ENCODE measurements at places on chromosomes 1 and 21. TPM values are rescaled to one million over a fixed set of nuclear protein-coding genes. Genes with fewer than 3 reads are reported as not detected.
A peak's percentile ranks its signal among the peaks of the same experiment; 100 is the strongest.

DNA sequence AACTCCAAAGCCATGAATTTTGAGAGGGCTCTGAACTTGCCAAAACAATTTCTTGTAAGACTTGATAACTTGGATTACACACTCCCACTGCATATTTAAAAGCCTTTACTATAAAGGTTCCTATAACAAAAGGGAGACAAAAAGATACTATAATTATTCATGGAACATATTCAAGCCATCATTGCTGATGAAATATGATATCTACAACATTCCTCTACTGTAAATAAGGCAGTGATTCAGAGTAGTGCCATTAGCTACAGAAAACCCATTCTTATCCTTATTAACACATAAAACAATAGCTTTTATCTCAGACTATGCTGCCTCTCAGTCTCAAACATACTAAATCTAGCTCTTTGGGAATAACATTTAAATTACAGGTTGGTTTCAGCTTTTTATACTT lies 675.5 kb upstream of the CXADR start:
- no peak overlapping the region for H3K4me3 ChIP-seq
- no peak for DNase-seq
- H3K4me1 ChIP-seq = no peaks in the 10 kb centered on the region

GRCh38 chr1:198641966-198642668 lies 3.3 kb downstream of the PTPRC start:
- H3K36me3 ChIP-seq = peaks cover 47% of the 10 kb centered on the region
- H3K4me3 ChIP-seq = peak overlapping the region; percentile 98
- H3K27ac ChIP-seq = peak overlapping the region; percentile 98

- H3K36me3 ChIP-seq = no peaks in the 10 kb centered on the region
- H3K27ac ChIP-seq = no peak overlapping the region
- H3K27me3 ChIP-seq = peaks cover 46% of the 10 kb centered on the region
- H3K4me1 ChIP-seq = peaks cover 7% of the 10 kb centered on the region
These were observed 3.0 kb upstream of the FBLIM1 start for GRCh38 chr1:15755646-15756040.

DNA sequence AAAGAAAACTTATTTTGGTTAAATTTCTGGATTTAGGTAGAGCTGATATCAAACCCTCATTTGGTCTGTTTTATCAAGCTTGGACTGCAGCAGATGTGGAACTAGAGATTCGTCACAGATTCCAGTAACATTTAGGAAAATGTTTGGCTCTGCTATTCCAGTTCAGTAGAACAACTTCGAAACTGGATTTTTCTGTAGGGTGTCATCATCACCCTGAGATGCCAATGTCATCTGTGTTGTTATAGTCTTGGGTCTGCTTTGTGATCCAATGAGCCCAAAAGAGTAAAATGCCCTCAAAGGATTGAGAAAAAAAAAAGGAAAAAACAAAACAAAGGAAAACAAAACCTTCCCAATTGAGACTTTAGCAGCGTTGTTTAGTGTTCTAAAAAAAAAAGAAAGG lies 55.4 kb downstream of the LAMC2 start:
- no peak for DNase-seq
- H3K4me3 ChIP-seq = no peak overlapping the region
- H3K36me3 ChIP-seq = no peaks in the 10 kb centered on the region
- H3K27me3 ChIP-seq = peaks cover 5% of the 10 kb centered on the region

Gene ST7L
- 16.5 TPM for total RNA-seq

Gene PPIAL4G
- total RNA-seq = 1.6 TPM

DNA sequence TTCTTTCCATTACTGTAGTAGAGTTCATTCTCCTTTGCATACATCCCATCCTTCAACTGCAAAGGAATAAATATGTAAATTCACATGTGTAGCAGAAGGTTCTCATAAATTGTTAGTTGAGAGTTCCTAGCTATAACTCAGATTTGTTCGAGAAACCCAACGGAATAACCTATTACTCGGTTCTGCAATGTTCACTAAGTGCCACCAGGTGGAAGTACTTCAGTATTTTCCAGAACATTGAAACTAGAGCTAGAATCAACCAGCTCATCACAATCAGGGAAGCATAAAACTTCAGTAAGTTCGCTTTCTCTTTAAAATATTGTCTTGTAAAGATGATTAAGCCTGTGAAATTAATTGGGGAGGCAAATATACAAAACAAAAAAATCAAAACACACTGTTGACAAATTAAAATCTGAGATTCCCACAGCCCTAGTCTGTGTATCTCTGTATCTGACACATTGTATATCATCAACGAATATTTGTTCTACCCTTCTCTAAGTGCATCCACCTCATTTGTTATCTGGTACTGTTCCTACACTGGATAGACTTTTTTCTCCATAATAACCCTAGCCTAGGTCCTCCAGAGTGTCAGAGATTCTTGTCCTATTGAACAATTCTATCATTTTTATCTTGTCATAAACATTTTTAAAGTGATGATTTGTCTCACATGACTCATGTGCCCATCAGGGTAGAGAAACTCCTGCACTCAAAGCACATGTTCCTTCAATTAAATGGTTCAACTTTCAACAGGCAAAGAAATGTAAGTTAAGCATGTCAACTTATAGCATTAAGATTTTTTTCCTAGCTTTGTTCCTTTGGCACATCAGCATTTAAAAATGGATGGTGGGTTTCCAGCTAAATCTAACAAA lies 31.9 kb downstream of the MROH9 start:
- no peak for DNase-seq
- H3K27me3 ChIP-seq = peaks cover 2% of the 10 kb centered on the region
- H3K4me1 ChIP-seq = no peaks in the 10 kb centered on the region
- no peak overlapping the region for H3K27ac ChIP-seq
- H3K36me3 ChIP-seq = no peaks in the 10 kb centered on the region

- H3K27ac ChIP-seq = no peak overlapping the region
- peaks cover 2% of the 10 kb centered on the region for H3K27me3 ChIP-seq
- no peak for DNase-seq
- no peaks in the 10 kb centered on the region for H3K4me1 ChIP-seq
- H3K4me3 ChIP-seq = no peak overlapping the region
These were observed 44.4 kb downstream of the PTPN14 start for GRCh38 chr1:214506972-214507431.

Gene MIXL1
- not detected for total RNA-seq

- H3K27me3 ChIP-seq = peaks cover 14% of the 10 kb centered on the region
- H3K27ac ChIP-seq = no peak overlapping the region
- no peaks in the 10 kb centered on the region for H3K36me3 ChIP-seq
- H3K4me3 ChIP-seq = no peak overlapping the region
- no peak for DNase-seq
These were observed 38.4 kb downstream of the NCMAP start for GRCh38 chr1:24594328-24594598.

GRCh38 chr1:170214117-170215032 lies 68.6 kb downstream of the NTMT2 start:
- H3K36me3 ChIP-seq = no peaks in the 10 kb centered on the region
- peaks cover 12% of the 10 kb centered on the region for H3K27me3 ChIP-seq
- DNase-seq = no peak
- H3K4me1 ChIP-seq = no peaks in the 10 kb centered on the region
- no peak overlapping the region for H3K27ac ChIP-seq

GRCh38 chr1:17618558-17619247 lies 79.2 kb downstream of the ARHGEF10L start:
- H3K4me3 ChIP-seq = no peak overlapping the region
- H3K4me1 ChIP-seq = no peaks in the 10 kb centered on the region
- DNase-seq = no peak
- no peaks in the 10 kb centered on the region for H3K27me3 ChIP-seq

DNA sequence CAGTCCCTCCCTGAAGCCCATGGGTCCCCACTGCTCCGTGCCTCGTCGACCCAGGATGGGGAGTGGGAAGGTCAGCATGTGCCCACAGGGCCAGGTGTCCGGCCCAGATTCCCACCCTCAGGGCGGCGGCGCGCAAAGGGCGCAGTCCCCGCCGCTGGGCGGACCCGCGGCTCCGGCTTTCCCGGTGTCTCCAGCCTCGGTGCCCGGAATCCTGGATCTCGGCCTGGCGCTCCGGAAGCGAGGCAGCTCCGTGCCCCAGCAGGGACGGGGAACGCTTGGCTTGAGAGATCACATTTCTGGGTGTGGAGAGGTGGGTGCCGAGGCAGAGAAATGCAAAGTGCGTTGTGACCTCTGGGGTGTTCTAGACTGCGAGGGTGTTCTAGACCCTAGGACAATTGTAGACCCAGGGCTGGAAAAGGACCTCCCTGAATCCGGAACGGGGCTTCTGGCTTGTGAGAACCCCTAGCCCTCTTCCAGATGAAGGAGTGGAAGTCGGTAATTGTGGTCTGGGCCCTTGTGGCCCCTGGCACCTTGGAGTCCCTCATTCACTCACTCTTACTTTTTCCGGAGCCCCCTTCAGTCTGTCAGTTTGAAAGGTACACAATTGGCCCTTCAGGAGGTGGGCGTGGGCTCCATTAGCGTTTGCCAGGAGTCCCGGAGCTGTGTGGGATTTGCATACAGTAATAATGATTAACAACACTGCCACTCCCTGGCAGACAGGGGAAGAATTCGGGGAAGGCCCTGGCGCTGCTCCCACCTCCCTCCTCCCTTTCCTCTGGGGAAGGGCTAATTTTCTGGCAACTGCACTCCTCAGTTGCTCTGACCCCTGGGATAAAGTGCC lies 1.6 kb upstream of the KCND3 start:
- peak overlapping the region; percentile 58 for H3K4me3 ChIP-seq
- no peaks in the 10 kb centered on the region for H3K36me3 ChIP-seq
- H3K27ac ChIP-seq = no peak overlapping the region

- H3K4me3 ChIP-seq = no peak overlapping the region
- H3K36me3 ChIP-seq = no peaks in the 10 kb centered on the region
- H3K27ac ChIP-seq = no peak overlapping the region
- no peaks in the 10 kb centered on the region for H3K27me3 ChIP-seq
These were observed 177.6 kb upstream of the OLFM3 start for GRCh38 chr1:102174259-102174863.

Gene TSPEAR
- total RNA-seq = not detected

- H3K4me3 ChIP-seq = peak overlapping the region; percentile 58
- DNase-seq = no peak
- H3K36me3 ChIP-seq = peaks cover 38% of the 10 kb centered on the region
- H3K27ac ChIP-seq = peak overlapping the region; percentile 75
- peaks cover 68% of the 10 kb centered on the region for H3K4me1 ChIP-seq
These were observed 19.1 kb downstream of the RCSD1 start for GRCh38 chr1:167648978-167649744.

Gene HTR6
- total RNA-seq = 0.14 TPM

Gene MORC3
- total RNA-seq = 53.7 TPM

Gene ZNF648
- not detected for total RNA-seq

DNA sequence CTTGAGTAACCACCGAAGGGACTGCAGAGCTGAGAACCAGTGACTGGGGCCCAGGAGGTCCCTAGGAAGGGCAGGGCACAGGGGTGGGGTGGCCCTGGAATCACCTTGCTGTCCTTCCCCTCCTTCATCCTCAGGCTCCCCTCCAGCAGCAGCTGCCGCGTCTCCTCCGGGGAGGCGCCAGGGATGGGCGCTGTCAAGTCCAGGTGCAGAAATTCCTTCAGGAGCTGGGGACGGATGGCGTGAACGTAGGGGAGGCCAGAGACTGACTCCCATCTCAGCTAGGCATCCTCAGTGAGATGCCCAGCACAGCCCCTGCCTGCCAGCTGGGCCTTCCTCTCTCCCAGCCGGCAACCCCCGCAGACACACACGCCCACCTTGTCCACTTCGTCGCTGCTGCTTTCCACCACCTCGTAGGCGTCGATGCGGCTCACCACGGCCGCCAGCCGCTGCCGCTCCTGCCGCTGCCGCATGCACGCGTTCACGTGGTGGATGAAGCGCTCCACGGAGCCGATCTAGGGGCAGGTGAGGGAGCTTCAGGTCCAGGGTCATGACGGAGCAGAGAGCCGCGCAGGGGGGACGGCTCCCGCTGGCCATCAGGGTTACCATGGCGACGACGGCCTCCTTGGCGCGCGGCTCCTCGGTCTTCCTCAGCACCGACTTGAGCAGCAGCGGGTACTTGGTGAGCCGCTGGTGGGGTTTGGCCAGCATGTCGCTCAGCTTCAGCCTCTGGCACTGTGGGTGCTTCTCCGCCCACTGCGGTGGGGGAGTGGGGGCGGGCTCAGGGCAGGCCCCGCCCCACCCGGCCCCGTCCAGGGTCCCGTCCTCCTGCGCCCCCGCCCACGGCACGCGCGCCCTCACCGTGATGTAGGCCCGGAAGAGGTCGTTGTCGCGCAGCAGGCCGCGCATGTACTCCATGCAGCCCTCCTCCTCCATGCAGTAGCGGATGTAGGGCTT lies 4.4 kb upstream of the TNFRSF25 start:
- H3K4me1 ChIP-seq = peaks cover 3% of the 10 kb centered on the region
- no peaks in the 10 kb centered on the region for H3K27me3 ChIP-seq
- no peak overlapping the region for H3K27ac ChIP-seq
- no peak overlapping the region for H3K4me3 ChIP-seq

Gene SPRR1A
- not detected for total RNA-seq

GRCh38 chr1:151992303-151993083 lies 1.2 kb downstream of the S100A10 start:
- H3K36me3 ChIP-seq = peaks cover 32% of the 10 kb centered on the region
- DNase-seq = no peak
- H3K4me3 ChIP-seq = peak overlapping the region; percentile 99
- peak overlapping the region; percentile 93 for H3K27ac ChIP-seq
- peaks cover 49% of the 10 kb centered on the region for H3K4me1 ChIP-seq

Gene ITLN2
- not detected for total RNA-seq

Gene GPR37L1
- total RNA-seq = not detected

GRCh38 chr21:32348604-32349332 lies 44.0 kb downstream of the URB1 start:
- H3K36me3 ChIP-seq = peaks cover 56% of the 10 kb centered on the region
- peaks cover 7% of the 10 kb centered on the region for H3K4me1 ChIP-seq
- H3K27ac ChIP-seq = no peak overlapping the region
- H3K4me3 ChIP-seq = no peak overlapping the region
- no peak for DNase-seq
- no peaks in the 10 kb centered on the region for H3K27me3 ChIP-seq

- peaks cover 15% of the 10 kb centered on the region for H3K36me3 ChIP-seq
- no peak overlapping the region for H3K27ac ChIP-seq
- no peak overlapping the region for H3K4me3 ChIP-seq
- no peaks in the 10 kb centered on the region for H3K27me3 ChIP-seq
- DNase-seq = no peak
- H3K4me1 ChIP-seq = peaks cover 23% of the 10 kb centered on the region
These were observed 58.2 kb upstream of the RCC1 start for GRCh38 chr1:28447679-28448078.

Gene NHLH1
- total RNA-seq = 0.43 TPM

Gene DISP3
- 0.60 TPM for total RNA-seq

GRCh38 chr1:160814316-160814715 lies 18.3 kb downstream of the LY9 start:
- no peak for DNase-seq
- H3K27me3 ChIP-seq = no peaks in the 10 kb centered on the region
- no peak overlapping the region for H3K27ac ChIP-seq
- peaks cover 5% of the 10 kb centered on the region for H3K4me1 ChIP-seq

Gene PTPRF
- total RNA-seq = 2.3 TPM

All from activated naive CD8-positive, alpha-beta T cell treated with anti-CD3 and anti-CD28 coated beads, Interleukin-2, amount 10 ng/mL, durations not matched to agents 7 days and 5 days (primary cell).